ENCODE measurements at places on chromosomes 3 and 15.

DNA sequence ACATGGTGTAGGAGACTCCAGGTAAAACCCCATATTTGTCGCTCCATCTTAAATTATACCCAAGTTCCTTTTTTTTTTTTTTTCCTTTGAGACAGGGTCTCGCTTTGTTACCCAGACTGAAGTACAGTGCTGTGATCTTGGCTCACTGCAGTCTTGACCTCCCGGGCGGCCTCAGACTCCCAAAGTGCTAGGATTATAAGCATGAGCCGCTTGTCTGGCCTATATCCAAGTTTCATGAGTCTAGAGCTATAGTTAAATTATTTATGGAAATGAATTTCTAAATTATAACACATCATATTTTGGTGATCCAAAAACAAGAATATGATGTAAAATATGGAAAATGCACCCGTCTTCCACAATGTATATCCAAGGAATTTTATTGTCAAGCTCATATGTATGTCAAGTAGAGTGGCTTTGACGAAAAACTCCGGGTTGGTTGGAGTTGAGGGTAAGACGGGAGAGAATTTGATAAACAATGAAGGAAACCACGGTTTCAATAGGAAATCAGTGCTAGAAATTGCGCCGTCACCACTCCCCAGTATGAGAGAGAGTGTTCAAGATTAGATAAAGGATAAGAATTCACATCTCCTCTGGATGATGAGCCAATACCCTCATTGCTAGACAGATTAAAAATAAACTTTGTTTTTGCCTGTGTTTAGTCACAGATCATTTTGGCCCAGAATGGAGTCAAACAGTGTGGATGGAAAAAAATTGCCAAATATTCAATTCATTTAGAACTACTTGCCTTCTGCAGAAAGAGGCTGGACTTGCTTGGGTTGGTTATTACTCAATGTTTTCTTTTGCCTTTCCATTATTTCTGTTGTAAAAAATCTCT, 209.2 kb upstream of the NR2F2 start:
- no peak for DNase-seq

DNA sequence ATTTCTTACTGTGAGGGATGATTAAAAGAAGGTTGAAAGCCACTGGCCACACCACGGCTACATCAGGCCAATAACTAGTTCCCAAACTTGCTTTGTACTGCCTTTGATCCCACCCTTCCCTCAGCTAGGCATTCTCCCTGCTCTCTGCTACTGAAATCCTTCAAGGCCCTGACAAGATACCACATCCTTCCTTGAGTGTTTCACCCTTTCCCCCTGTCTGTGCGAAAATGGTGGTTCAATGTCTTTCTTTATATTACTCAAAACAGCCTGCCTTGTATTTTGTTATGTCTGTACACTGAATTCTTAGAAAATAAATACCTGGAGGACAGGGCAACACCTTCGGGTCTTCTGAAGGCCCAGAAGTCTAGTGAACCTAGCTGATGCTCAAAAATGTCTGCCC, 932 bp upstream of the VPS8 start:
- DNase-seq, result no peak

GRCh38 chr15:42130246-42130986, 26.0 kb downstream of the PLA2G4F start:
- DNase-seq, result no peak

DNA sequence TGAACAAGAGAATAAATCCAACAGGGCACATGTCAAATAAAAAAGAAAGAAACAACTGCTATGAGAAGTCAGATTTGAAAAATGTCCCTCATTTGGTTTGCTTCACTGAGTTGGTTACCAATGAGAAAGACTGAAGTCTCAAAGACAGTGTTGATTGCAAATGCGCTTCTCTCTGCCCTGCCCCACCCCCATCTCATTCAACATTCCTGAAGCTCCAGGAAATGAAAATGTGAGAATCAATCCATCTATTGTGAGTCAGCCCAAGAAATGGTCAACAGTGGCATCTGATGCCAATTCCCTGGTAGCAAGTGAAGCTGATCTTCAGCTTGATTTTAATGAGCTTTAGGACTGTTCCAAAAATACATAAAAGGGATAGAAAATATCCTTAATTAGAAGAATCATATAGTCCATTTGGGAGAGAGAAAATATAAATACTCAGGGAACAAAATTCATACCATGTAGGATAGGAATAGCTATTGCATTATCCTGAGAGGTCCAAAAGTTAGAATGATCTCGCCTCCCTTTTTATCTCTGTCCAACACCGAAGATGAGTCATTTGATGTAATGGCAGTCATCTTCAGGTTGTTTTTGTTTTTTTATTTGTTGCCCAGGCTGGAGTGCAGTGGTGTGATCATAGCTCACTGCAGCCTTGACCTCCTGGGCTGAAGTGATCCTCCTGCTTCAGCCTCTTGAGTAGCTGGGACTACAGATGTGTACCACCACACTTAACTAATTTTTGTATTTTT, 200.3 kb upstream of the UMPS start:
- DNase-seq, result no peak

DNA sequence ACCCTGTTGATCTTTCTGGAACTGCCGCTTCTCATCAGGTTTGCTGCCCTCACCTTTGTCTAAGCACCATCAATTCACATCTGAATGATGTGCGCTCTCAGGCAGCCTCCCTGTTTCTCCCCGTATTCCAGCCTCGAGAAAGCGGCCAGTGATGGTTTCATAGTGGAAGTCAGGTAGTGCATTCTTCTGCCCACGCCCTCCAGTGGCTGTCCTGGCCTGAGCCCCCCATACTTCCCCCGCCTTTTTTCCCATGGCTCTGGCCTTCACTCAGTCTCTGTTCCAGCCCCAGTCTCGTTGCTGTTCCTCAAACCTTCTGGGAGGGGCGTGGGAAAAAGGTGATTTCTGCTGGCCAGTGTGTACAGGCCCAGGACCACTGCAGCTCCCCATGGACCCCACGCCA, 101.3 kb downstream of the ASB7 start:
- no peak for DNase-seq

DNA sequence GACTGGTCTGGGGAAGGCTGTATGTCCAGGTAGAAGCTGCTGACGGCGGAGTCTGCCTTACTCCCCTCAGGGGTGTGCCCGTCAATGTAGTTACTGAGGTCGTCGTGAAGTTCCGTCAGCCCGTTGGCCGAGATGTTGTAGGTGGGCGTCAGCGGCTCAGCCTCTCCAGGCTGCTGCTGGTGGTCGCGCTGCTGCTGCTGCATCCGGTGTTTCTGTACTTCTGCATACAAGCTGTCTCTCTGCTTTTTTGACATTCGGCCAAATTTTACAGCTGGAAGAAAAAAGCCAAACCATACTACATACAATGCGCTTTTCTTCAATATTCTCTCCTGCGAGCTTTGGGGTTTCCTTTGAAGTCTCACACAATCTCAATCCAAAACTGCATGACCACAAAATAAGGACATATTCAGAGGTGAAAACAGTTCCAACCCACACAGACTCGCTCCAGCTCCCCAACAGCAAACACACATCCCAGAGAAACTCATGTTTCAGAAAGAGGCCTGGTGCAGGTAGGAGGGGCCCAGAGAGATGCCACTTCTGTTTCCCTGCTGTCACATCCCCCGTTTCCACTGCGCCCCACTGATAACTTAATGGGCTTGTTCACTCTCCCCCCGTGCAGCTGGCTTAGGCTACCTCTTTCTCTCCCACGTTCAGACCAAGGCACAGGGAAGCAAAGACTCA, 32.5 kb upstream of the ICE2 start:
- DNase-seq, result no peak

GRCh38 chr3:50657407-50657806, 17.3 kb upstream of the DOCK3 start:
- no peak for DNase-seq

- no peak for DNase-seq
These were observed 10.3 kb downstream of the FOXP1 start for GRCh38 chr3:71573181-71573580.

DNA sequence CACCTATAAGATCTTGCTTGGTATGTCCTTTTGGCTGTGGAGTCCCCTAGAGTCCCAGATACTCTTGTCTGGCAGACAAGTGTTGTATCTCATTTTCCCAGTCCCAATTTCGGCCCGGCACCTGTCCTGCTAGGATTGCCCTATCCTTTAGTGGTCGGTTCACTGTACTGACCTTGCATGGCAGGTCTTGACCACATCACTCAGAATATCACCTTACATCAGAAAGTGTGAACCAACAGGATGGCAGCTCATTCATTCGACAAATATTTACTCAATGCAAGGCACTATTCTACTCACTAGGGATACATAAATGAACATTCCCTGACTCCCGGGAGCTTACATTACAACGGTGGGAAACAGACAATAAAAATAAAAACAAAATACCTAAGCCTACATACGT, 5.7 kb upstream of the CCDC80 start:
- DNase-seq, result no peak

DNA sequence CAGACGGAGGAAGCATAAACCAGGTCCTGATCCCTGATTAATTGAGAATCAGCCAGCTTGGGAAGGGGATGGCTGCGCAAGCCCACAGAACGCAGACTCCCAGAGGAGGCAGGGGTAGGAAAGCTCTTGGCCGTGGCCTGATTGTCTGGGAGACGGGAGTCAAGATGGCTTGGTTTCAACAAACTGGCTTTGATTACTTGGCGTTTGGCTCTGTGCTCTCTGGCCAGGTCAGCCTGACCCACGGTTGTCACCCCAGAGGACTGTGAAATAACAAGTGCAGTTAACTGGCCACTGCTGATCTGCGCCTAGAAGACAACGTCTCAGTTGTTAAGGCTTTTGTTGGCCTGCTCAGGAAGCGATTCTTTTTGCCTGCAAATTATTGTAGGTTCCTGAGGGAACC, 387.0 kb upstream of the PROK2 start:
- DNase-seq, result no peak

DNA sequence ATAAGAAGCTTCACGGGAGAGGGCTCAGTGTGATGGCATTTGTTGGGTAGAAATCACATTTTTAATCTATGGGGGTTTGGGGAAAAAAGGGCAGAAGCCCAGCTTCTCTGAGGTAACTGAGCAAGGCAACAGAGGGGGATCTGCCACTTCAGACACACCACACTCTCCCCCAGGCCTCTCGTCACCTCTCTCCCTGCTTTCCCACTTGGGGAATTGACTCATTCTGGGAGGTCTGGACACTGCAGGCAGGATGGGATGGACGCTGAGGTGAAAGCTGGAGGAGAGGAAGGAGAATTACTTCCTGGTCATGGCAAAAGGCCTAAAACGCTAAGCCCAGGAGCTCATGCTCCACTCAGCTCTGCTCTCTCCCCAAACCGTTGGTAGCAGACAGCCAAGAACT, 33.2 kb downstream of the MYO5C start:
- no peak for DNase-seq

DNA sequence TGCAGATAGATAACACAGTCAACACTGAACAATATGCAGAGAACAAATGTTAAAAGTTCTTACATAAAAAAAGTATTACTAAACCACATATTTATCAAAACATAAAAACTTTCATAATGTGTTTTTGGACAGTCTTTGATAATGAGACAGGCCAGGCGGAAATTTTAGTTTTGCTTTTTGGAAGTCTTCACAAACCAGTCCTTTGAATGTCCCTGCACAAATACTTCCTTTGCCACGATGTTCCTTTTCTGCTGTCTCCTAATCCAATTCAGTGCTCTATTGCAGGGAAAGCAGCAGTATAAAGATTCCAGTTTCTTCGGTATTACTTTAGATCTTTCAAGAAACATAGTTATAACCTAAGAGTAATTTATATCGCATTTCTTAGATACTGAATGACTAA, 135.9 kb downstream of the TBL1XR1 start:
- DNase-seq, result no peak

GRCh38 chr15:41893422-41894250, at the start of gene SPTBN5:
TSS of gene SPTBN5 (minus strand) at chr15:41894053. CDS start at chr15:41893497, 556 bp downstream.
- DNase-seq, result no peak

DNA sequence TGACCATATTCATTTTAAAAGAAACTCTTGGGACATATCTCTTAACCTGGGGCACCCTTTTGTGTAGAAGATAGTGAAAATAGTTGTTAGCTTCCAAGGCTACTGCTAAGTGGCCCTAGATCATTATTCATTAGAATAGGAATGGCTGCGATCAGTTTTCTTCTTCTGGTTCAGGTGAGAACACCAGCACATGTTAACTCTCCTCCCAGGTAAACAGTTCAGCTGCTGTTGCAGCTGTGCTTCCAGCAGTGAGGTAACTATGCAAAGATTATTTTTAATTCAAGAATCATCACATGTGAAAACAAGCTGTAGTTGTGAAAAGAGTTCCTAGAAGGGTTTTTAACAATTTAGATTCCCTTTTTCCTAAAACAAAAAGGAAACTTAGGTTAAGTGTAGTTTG, 43.3 kb downstream of the ZPLD1 start:
- DNase-seq, result no peak

DNA sequence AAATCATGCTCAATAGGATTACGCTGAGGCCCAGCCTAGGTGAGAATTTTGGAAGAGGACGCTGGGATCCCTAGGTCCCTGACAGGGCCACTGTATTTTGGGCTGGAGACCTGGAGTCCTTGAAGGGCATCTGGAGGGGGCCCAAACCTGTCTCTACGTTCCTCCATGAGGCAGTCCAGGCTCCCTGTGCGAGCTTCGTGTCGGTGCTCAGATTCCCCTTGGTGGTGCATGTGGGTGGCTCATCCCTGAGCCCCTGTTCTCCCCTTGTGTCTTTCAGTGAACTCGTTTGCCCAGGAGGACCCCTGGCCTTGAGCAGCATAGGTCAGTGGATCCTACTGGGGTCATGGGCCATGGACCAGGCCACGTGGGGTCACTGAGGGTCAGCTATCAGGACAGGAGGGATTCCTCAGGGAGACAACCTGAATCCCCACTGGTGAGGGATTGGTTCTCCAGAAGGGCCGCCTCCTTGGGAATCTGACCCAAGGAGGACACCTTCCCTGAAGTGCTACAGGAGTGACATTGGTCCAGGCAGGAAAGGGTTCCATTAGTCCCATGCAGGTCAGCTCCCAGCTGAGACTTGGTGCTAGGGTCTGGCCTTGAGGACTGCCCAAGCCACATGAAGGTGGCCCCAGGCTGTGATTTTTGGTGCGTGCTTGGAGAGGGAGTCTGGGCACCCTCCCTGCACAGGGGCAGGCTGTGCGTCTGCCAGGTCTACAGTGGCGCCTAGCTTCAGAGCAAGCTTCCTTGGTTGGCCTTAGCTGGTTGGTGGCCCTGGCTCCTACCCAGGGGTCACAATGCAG, 229.8 kb downstream of the SNRPN start:
- DNase-seq, result no peak

DNA sequence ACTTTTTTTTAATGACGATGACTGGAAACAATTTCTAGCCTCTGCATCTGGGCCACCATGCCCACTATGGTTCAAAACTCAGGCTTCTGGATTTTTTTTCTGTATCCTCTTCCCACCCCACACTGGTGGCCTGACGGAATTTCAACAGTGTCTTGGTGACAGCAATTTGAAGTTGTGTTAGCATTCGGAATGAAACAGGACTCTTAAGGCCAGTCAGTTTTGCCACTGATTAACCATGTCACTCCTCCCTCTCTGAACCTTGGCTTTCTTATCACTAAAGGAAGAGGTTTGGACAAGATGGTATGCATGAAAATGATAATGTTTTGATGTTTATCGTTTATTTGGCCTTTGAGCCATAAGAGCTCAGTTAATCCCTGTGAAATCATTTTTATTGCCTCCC, 41.6 kb upstream of the BDH1 start:
- no peak for DNase-seq

- DNase-seq, result no peak
These were observed 40.8 kb downstream of the MKRN3 start for GRCh38 chr15:23606226-23606625.
